Activated CD8-positive, alpha-beta memory T cell treated with anti-CD3 and anti-CD28 coated beads for 1 hour (primary cell): ENCODE measurements at places on chromosomes 13 and 19.

DNA sequence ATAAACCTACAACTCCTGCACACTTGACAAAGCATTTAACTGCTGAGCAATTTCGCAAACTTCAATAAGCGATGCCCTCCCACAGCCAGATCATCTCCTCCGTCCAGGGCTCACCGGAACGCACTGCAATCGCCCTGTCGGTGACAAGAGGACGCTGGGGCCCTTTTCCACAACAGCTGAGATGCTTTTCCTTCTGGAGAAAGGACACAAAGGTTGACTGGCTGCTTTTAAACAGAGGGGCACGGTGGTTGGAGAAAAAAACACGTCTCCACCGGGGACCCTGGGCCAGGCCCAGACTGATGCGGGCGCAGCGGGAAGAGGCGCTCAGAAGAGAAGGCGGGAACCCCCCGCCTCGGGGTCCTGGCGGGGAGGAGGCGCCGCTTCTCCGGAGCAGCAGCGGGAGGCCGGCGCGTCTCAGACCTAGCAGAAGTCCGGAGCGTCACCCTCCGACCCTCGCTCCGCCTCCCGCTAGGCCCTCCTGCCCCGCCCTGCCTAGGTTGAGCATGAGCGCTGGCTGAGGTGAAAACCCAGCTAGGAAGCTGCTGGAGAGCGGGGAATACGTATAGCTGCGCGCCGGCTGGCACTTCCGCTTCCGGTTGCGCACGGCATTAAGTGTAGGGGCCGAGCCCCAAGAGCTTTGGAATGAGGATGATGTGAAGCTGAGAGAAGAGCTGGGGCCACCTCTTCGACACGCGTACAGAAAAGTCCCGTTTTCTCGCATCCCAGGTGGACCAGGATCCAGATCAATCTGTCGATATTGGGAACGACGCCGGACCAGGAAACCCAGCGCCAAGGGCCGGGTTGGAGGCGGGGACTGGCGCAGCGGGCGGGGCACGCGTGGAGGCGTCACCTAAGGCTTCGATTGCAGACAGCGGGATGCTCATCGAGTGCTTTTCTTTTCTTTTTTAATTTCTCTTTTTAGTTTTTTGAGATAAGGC, at the start of gene ZNF846:
TSS of gene ZNF846 (minus strand) at position 564 of the 938 bp plus-strand sequence. CDS start 3,788 bp downstream, outside the sequence.
- peak; percentile 86 for DNase-seq

GRCh38 chr13:78100486-78100885, 181.9 kb upstream of the EDNRB start:
- no peak for DNase-seq

GRCh38 chr19:45817010-45817724, 2.1 kb upstream of the RSPH6A start:
- DNase-seq: peak; percentile 93

- no peak for DNase-seq
Observed at GRCh38 chr13:45615501-45616101, at the start of gene ERICH6B. Gene ERICH6B, minus strand, starts transcription at chr13:45615739. Its CDS starts 18,734 bp downstream, at chr13:45597005.
